ENCODE measurements at places on chromosomes 5 and 9. TPM values are rescaled to one million over a fixed set of nuclear protein-coding genes. Genes with fewer than 3 reads are reported as not detected.

SRP19 gene
- total RNA-seq: 104 TPM

CEMIP2 gene
- 70.4 TPM for total RNA-seq

DOCK8 gene
- total RNA-seq: 0.94 TPM

NHP2 gene
- total RNA-seq: 455 TPM

OR1Q1 gene
- total RNA-seq: not detected

BARHL1 gene
- not detected for total RNA-seq

NSG2 gene
- not detected for total RNA-seq

NNT gene
- 27.3 TPM for total RNA-seq

HCN1 gene
- total RNA-seq: 7.4 TPM

EQTN gene
- 0.24 TPM for total RNA-seq

BARX1 gene
- total RNA-seq: 2.1 TPM

LCN9 gene
- not detected for total RNA-seq

NR2F1 gene
- total RNA-seq: not detected

GABRG2 gene
- 3.5 TPM for total RNA-seq

CCDC171 gene
- total RNA-seq: 4.4 TPM

Measured in GM23338 (cell line).